ENCODE measurements at places on chromosomes 2 and 18.

GRCh38 chr2:224102991-224103390, 63.9 kb upstream of the SERPINE2 start:
- no peaks in the 10 kb centered on the region for H3K27me3 ChIP-seq
- DNase-seq: no peak
- 0 out of 2 replicates have a peak, but pooled peaks cover 5% of the 10 kb centered on the region for H3K36me3 ChIP-seq
- peak overlapping the region; percentile 72 for H3K27ac ChIP-seq

DNA sequence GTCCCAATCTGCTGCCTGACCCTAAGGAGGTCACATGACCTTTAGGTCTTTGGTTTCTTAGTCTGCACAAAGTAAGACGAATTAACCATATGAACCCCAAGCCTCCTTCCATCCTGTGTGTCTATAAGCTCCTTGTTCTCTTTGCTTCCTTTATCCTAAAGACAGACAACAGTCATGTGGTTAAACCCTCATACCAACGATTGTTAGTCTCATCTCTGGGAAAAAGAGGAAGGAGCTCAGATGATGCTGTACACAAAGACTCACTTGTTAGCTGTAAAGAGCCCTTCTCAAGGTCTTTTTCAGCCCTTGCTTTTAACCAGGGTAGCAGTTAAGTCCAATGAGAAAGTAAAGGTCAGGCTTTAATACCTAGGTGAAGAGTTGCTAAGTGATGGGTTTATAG, 443.7 kb downstream of the TNS1 start:
- no peak overlapping the region for H3K4me3 ChIP-seq
- peaks cover 9% of the 10 kb centered on the region for H3K36me3 ChIP-seq
- H3K27me3 ChIP-seq: peaks cover 13% of the 10 kb centered on the region
- H3K27ac ChIP-seq: no peak overlapping the region
- no peak for DNase-seq
- peaks cover 23% of the 10 kb centered on the region for H3K4me1 ChIP-seq

DNA sequence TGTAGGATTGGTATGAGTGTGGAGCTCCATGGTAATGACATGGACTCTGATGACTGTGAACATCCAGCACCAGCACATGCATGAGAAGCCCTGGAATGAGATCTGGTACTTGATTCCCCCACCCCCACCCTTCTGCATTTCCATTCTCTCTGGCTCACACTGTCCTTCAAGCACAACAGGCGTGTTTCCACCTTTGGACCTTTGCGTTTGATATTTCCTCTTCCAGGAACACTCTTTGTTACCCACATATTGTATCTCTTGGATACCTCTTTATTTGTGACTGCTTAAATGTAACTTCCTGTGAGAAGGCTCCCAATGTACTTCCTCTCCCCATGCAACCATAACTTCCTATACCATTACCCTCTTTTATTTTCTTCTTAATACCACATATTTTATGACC, 263.8 kb downstream of the HNMT start:
- no peak overlapping the region for H3K27ac ChIP-seq
- H3K36me3 ChIP-seq: no peaks in the 10 kb centered on the region
- no peak overlapping the region for H3K4me3 ChIP-seq
- no peak for DNase-seq
- no peaks in the 10 kb centered on the region for H3K4me1 ChIP-seq

- H3K4me3 ChIP-seq: no peak overlapping the region
- DNase-seq: no peak
- peaks cover 8% of the 10 kb centered on the region for H3K27me3 ChIP-seq
- H3K4me1 ChIP-seq: no peaks in the 10 kb centered on the region
- no peaks in the 10 kb centered on the region for H3K36me3 ChIP-seq
Measured at GRCh38 chr2:30037016-30037415, 109.8 kb upstream of the YPEL5 start.

DNA sequence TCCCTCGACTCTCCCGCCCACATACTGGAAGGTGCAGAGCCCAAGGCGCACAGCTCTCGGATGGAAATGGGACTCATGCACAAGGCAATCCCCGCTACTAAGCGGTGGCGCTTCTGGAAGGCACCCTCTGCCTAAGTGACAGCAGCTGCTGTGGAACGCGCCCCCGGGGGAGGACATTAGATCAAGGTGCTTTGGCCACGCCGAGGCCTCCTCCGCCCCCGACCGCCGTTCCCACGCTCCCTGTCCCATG, 202 bp downstream of the MCEE start:
- H3K27ac ChIP-seq: no peak overlapping the region
- H3K4me1 ChIP-seq: peaks cover 23% of the 10 kb centered on the region
- no peak overlapping the region for H3K4me3 ChIP-seq
- peak; percentile 8 for DNase-seq

GRCh38 chr2:234677758-234678538, 181.1 kb upstream of the ARL4C start:
- H3K4me3 ChIP-seq: peak overlapping the region; percentile 38
- H3K36me3 ChIP-seq: peaks cover 9% of the 10 kb centered on the region
- peak overlapping the region; percentile 71 for H3K27ac ChIP-seq
- H3K27me3 ChIP-seq: no peaks in the 10 kb centered on the region
- H3K4me1 ChIP-seq: peaks cover 42% of the 10 kb centered on the region

GRCh38 chr18:61546590-61546989, 213.4 kb downstream of the CDH20 start:
- H3K4me1 ChIP-seq: peaks cover 15% of the 10 kb centered on the region
- no peak overlapping the region for H3K4me3 ChIP-seq
- H3K27ac ChIP-seq: peak overlapping the region; percentile 30
- peaks cover 5% of the 10 kb centered on the region for H3K27me3 ChIP-seq
- H3K36me3 ChIP-seq: no peaks in the 10 kb centered on the region
- DNase-seq: peak; percentile 87
